ENCODE measurements at places on chromosomes 7 and 10.

DNA sequence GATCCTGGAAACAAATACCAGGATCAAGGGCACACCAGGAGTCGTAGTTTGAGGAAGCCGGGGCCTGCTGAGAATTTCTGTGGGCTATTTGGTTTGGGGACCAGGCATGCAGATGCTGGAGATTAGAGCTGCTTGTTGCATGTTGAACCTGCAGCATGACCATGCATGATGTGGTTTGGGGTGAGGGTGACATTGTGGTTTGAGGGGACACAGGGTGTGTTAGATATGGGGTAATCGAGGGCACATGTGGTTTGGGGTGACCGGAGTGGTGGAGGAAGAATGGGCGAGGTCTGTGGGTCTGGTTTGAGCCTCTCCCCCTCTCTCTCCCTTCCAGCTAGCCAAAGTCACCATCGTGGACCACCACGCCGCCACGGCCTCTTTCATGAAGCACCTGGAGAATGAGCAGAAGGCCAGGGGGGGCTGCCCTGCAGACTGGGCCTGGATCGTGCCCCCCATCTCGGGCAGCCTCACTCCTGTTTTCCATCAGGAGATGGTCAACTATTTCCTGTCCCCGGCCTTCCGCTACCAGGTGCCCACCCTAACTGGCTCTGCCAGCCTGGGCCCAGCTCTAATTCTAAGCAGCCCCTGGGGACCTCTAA lies 10.2 kb downstream of the NOS3 start:
- no peak for DNase-seq

GRCh38 chr10:11797847-11798633 lies 25.1 kb upstream of the PROSER2 start:
- no peak for DNase-seq

GRCh38 chr10:76945166-76945565 lies 692.4 kb downstream of the KCNMA1 start:
- DNase-seq, result no peak

DNA sequence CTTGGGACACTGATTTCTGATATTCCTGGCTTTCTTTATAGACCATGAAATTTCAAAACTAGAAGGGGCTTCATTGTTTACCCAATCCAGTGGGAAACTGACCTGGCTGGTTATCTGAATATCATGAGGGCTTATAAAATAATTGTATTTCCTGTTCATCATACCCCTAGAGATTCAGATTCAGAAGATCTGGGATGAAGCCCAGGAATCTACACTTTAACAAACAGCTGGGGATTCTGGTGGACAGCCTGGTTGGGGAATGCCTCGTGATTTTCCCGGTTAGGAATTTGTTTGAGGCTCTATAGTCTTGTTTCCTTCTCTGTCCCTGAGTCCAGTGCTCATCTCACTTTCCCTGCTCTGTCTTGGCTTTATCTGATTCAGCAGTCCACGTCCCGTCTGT lies 110.3 kb downstream of the ADRA2A start:
- no peak for DNase-seq

DNA sequence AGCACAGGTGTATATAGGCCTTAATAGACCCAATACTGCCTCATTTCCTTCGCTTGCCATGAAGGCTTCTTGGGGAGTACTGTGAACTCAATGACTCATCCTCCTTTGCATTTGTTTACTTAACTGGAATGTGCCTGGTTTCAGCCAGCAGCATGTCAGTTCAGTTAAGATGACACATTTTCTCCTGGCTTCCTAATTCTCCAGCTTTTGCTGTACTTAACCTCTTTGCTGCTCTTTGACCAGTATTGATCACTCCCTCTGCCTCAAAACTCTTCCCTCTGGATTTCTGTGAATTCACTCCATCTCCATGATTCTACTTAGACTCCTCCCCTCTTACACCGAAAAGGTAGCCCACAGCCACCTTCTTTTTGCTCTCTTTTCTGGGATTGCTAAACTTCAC lies 135.7 kb downstream of the MAGI2 start:
- DNase-seq, result no peak

Data from HL-60 (cell line).